ENCODE measurements at places on chromosomes 6 and 20.

DNA sequence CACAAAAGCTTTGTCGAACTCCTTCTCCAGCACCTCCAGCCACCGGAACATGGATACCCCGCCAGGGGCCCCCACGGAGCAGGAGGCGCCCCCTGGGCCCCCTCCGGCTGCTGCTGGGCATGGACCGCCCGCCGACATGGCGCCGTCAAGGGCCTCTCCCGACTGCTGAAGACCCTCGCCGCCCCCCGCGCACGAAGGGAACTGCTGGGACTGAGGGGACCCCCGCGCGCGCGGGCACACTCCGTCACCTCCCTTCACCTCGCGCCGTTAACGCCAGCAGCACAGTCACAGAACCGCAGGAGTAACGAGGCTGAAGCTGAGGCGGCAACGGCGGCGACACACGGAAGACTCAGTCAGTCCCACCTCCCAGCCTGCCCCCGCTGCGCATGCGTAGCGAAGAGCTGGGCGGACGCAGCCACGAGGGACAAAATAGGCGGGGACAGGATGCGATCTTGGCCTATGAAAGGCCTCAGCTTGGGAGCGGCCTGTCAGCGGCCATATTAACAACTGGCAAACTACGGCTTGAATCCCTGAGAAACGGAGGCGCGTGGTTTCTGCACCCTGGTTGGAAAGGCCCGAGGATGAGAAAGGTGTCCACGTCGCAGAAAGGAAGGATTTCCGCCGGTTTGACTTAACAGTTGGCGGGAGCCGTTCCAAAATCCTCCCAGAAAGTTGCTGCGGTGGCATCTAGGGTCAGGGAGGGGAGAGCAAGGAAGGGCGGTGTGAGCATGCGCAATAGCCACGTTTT is at the start of gene GOPC:
TSS of gene GOPC (minus strand) at position 361 of the 748 bp plus-strand sequence. CDS start at position 138, 223 bp downstream.
- DNase-seq, result peak; percentile 98

DNA sequence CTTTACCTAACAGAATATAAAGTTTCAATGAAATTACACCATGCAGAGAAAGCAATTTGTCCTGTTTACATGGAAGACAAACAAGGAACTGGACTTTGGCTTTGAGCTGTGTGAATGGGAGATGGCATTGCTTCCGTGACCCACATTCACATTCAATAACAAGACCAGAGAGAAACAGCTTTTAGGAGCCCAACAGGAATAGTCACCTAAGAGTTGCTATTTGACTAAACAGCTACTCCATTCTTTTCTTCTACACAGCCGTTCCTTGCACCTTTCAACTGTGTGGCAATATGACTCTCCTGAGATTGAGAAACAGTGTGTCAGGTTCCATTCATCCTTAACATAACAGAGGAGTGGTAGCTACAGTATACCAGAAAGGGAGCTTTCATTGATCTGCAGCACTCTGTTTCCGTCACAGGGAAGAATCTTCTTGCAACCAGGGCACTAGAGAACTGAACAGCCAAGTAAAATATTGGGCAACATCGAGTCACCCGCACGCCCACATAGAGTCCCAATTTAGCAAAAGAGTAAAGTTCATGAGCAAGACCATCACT is 355.1 kb downstream of the HAO1 start:
- DNase-seq, result no peak

DNA sequence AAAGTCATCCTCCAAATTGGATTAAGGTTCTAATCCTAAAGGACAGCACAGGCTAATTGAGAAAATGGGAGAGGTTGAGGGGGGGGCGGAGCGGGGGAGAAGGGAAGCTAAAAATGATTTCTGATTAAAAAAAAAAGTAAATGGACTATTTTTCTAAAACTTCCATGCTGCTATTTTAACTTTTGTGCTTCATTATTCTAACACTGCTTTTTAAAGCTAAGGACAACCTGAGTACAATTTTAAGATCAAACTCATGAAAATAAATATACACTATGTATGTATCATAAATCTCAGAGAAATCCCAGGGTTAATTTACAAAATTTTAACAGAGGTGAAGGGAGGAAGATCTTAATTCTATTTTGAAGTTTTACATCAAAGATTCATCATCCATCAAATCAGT is 4.4 kb downstream of the MAN1A1 start:
- no peak for DNase-seq

DNA sequence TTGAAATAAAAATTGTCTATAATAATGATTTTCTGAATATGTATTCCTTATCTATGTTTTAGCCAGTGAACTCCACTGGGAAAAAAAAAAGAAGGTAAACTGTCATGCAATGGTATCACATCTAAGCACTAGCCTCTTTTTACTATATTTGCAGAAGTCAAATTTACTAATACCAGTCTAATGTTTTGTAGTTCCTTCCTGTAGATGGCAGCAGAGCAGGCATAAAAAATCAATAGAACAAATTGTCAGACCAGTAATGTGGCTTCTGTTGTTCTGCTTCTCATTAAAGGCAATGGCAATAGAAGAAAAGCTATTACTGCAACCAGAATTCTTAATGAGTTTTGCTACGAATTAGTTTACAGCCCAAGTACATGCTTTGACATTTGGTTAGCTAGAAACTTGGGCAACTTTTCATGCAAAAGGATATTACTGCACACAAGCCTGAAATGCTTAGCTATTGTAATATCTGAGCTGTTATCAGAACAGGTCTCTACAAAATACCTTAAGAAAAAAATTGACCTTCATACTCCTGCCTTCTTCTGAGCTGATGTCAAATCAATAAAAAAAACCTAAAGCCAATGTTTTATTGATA is 476.9 kb downstream of the KHDRBS2 start:
- DNase-seq, result no peak

DNA sequence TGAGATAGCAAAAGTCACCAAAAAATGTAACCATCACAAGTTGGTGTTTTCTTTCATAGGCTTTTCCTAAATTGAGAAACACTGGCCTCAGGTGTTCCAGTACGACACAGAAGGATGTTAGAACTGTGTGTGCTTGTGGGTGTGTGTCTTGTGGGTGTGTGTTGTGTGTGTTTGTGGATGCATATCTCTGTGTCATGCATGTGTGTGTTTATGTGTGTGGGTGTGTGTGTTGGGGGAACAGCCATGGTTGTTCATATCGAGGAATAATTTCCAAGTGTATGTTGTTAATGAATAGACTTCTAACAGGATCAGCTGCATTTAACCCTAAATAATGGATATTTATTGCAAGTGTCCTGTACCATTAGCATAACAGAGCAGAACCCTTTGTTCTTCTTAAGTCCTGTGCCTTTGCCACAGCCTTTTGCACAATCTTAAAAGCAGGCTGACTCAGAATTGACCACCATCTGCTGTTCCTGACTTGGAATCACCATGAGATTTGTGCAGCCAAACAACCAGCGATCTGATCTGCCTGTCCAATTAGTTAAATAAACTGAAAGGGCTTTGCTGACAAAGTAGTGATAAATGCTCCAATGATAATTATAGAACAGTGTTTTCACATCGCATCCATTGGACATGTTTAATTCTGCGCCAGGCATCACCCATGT is 7.6 kb downstream of the CD93 start:
- no peak for DNase-seq

DNA sequence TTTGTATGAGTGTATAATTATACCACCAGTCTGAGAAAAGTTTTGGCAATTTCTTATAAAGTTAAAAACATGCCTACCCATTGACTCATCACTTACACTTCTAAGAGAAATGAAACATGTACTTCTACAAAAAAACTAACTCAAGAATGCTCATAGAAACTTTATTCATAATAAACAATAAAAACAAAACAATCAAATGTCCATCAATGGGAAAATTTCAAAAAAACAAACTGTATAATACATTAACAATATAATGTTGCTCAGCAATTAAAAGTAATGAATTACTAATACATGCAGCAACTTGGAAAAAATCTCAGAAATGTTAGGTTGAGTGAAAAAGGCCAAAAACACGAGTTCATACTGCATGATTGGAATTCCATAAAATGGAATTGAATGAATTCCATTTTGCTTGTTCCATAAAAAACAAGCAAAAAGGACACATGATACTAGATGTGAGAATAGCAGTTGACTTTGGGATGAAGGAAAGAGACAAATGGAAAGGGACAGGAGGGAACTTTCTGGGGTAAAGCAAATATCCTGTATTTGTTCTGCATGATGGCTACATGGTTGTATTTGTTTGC is 726.6 kb downstream of the RFPL4B start:
- no peak for DNase-seq

DNA sequence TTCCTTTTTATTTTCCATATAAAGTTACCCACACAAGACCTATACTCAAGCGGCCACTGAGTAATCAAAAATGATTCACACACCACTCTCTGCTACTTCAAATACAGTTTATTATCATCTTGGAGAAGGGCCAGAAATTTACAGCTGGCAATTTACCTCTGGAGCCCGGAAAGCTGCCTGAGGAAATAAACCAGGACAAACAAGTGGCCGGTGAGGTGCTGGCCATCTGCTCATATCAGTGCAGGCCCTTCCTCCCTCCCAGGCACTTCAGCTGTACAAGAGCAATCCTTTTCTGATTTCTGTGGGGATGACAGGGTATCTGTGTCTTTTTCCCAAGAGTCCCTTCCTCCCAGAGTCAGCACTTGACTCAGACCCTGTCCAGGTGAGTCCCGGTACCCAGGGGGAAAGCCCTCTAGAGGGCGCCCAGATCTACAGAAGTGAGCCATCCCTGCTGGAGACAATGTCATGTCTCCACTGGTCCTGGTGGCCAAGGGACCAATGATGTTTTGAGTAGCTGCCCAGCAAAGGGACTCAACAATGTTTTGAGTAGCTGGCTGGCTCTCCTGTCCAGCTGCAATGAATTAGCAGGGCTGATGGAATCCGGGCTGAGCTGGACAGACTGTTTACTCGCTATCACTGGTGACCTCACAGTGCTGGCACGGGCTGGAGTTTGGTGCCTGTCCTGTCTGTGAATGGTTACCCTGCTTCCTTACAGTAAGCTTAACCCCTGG is 23.6 kb downstream of the LRP11 start:
- peak; percentile 43 for DNase-seq

GRCh38 chr20:34475979-34476736 is 40.1 kb upstream of the DYNLRB1 start:
- peak; percentile 32 for DNase-seq

DNA sequence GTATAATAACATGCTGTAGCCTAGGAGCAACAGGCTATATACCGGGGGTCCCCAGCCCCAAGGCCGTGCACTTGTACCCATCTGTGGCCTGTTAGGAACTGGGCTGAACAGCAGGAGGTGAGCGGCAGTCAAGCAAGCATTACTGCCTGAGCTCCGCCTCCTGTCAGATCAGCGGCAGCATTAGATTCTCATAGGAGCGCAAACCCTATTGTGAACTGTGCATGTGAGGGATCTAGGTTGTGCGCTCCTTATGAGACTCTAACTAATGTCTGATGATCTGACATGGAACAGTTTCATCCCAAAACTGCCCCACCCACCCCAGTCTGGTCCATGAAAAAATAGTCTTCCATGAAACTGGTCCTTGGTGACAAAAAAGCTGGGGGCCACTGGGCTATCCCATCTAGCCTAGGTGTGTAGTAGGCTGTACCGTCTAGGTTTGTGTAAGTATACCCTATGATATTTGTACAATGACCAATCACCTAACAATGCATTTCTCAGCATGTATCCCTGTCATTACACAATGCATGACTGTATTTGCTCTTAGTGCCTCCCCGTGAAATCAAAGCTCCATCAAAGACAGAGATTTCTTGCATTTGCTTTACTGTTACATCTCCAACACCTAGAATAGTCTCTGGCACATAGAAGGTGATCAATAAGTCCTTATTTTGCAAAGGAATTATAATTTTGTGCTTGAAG is 30.8 kb downstream of the NHSL1 start:
- DNase-seq, result no peak

DNA sequence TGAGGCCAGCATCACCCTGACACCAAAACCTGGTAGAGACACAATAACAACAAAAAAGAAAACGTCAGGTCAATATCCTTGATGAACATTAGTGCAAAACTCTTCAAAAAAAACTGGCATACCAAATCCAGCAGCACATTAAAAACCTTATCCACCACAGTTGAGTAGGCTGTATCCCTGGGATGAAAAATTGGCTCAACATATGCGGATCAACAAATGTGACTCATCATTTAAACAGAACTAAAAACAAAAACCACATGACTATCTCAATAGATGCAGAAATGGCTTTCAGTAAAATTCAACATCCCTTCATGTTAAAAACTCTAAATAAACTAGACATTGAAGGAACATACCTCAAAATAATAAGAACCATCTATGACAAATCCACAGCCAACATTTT is 59.6 kb upstream of the PHIP start:
- no peak for DNase-seq

DNA sequence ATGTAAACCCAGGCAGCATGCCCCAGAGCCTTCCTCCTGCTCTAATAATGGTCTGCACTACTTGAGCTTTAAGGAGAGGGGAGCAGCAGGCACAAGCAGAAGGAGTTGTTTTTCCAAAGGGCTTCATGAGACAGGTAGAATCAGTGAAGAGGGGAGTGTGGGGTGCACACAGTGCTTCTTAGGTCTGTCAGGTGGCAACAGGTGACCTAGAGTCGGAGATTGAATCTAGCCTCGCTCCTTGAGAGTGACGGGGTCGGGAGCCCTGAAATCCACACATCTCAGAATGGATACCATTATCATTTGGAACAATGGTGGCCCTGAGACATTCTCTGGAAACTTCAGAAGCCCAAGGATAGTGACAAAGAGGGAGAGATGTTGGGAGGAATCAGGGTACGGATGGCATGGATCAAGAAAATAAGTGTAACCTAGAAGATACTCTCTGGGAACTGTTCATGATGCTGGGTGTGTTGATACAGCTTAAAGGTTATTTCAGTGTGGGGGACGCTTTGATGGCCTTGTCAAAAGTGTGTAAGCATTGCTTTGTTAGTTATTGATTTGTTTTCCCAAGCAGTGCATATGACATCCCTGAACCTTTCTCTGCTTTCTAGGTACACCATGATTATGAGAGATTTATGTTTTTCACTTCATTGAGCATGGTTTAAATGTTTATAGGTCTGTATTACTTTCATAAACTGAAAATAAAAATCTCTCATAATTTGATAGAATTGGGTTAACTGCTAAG is 77.8 kb upstream of the L3MBTL3 start:
- no peak for DNase-seq

DNA sequence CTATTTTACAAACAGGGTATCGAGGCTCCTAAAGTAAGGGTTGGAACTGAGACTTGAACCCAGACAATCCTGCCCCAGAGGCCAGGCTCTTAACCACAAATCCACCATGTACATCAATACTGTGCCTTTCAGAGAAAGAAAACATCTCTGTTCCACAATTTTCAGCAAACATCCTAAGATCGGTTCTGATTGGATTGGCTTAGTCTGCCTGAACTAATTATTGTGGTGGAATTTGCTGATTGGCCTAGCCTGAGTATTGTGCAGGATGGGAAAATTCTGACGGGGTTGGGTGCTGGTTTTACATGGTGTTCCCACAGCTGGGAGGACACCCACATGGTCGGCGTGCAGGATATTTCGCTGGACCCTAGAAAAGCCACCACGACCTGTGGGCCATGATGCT is at the start of gene CLPSL1:
TSS of gene CLPSL1 (plus strand) at position 301 of the 400 bp plus-strand sequence. CDS start at position 393, 92 bp downstream.
- DNase-seq, result no peak

- DNase-seq, result no peak
Observed at GRCh38 chr6:17808609-17809008, 101.9 kb upstream of the NUP153 start.

- DNase-seq, result no peak
Observed at GRCh38 chr6:170093658-170094596, 197.0 kb downstream of the DLL1 start.
